ENCODE measurements at places on chromosomes 3 and 15.

GRCh38 chr15:95261546-95261945, 1030.2 kb downstream of the MCTP2 start:
- DNase-seq, result no peak

DNA sequence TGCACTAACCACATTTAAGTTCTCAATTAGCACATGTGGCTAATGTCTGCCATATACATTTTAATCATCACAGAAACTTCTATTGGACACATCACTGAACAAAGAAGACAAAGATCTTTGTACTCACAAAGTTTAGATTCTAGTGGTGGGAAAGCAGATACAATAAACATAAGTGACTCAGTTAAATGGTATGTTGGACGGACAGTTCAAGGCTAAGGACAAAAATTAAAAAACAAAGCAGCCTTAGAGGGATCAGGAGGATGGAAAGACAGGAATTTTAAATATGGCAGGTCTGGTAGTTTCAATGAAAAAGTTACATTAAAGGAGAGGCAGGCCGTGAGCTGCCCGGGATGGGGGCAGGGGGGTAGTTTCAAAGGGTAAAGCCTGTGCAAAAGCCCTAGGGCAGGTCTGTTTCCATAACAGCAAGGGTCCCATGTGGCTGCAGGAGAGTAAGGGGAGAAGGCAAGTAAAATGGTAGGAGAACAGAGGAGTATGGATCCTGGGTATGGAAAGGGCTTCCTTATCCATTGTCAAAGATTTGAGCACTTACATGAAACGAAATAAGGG, 220.7 kb downstream of the FHIT start:
- no peak for DNase-seq

DNA sequence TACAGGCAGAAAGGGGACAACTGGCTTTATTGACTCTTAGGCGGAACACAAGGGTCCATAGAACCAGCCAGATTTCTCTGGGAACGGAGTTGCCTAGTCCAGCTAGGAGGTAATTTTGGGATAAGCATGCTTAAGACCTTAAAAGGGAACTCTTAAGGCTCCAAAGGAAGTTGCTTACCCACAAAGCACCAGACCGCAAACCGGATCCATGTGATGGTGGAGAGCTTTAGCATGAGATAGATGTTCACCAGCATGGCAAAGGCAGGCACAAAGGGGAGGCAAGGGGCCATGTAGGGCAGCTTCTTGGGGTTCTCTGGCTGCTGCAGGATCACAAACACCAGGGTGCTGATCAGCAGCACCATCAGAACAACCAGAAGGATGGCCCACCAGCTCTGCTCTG, 61.4 kb downstream of the CLDN11 start:
- DNase-seq, result no peak

DNA sequence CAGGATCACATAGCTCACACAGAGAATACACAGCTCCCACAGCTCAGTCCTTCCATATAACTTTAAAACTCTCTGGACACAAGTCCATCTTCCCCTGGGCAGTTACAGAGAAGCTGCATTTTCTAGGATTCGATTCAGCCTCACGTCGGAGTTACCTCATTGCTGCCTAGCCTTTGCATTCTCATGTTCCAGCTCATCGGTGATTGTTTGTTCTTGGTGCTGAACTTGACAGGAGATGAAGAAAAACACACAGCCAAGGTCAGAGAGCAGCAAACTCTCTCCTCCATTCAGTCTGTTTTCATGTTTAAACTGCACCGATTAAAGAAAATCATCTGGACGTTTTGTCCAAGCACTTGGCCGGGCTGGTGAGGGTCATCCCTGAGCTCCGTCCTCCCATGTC, 375.5 kb upstream of the CFAP20DC start:
- DNase-seq, result no peak

DNA sequence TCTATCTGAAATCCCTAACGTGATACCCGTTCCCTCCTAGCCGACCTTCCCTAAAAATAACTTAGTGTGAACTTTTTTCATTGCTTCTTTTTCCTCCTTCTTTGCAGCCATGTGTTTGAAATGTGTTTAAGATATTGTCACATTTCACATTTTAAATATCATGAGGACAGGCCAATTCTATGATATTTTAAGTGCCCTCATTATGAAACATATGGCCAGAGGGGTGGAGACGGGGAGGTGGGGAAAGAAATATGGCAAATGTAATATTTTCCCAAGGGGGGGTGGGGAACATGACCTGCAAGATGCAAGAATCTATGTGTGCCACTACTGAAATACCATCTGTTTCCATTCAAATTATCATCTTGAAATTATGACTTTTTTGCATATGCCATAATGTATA, 1039.2 kb downstream of the AGBL1 start:
- no peak for DNase-seq
